Body of pancreas (tissue), 4 donors: ENCODE measurements at places on chromosomes 1 and 21.

DNA sequence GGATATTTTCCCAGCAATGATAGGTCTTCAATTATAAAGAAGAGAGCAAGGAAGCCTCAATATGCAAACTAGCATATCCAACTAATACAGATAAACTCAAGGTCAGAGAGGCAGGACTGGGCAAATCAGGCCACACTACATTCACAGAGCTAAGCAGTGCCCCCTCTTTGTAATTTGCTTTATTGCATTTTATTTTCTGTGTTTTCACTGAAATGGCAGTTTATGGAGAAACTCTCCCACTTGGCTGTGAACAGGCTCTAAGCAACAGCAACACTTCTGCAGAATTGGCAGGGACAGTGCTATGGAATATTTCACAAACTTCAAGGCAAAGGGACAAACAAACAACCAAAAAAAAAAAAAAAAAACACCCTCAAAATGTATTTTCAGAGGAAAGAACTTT is 93.4 kb upstream of the SOD1 start:
- no peak for DNase-seq

- DNase-seq = no peak
Measured at GRCh38 chr1:53835491-53835890, 2.6 kb downstream of the NDC1 start.

- no peak for DNase-seq
Measured at GRCh38 chr1:192573499-192573898, 2.1 kb upstream of the RGS1 start.

DNA sequence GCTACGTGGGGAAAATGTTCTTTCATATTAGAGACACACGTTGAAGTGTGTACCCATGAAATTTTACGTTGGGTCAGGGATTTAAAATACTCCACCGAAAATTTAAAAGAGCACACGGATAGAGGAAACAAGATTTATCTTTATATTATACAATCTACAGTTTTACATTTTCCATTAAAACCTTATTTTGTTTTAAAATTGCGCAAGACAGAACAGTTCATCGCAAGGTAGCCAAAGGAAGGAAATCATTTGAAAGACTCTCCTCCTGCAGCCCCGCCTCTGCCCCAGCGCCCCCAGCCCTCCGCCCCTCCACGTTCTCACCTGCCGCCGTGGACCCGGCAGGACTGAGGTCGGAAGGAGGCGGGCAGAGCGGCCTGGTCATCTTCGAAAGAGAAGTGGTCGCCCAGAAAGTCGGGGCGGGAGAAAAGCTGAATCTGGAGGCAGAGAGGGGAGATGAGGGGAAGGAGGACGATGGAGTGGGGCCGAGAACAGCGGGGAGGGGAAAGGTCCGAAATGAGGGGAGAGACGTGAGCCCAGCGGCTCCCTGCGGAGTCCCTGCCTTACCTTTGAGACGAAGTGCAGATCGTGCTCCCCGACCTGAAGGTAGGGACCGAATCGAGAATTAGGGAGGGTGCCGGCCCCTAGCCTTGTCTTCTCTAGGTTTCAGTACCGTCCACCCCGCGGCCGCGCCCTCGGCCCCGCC is 18.0 kb downstream of the CRYBG2 start:
- no peak for DNase-seq

DNA sequence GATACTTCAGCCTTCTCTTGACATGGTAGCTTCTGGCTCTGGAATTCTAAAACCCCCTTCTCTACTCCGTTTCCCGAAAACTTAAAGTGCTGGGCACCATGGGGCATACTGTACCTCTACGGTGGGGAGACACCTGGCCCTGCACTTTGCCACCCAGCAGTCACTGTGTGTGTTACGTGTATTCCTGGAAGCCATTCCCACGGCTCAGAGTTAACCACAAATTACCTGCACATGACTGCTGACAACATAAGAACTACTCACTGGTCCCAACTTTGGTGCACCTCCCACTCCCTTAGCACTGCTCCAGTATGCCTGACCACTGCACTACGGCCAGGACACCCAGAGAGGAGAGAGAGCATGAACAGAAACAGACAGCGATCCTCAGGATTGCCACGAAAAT is 29.4 kb upstream of the TMPRSS2 start:
- no peak for DNase-seq

DNA sequence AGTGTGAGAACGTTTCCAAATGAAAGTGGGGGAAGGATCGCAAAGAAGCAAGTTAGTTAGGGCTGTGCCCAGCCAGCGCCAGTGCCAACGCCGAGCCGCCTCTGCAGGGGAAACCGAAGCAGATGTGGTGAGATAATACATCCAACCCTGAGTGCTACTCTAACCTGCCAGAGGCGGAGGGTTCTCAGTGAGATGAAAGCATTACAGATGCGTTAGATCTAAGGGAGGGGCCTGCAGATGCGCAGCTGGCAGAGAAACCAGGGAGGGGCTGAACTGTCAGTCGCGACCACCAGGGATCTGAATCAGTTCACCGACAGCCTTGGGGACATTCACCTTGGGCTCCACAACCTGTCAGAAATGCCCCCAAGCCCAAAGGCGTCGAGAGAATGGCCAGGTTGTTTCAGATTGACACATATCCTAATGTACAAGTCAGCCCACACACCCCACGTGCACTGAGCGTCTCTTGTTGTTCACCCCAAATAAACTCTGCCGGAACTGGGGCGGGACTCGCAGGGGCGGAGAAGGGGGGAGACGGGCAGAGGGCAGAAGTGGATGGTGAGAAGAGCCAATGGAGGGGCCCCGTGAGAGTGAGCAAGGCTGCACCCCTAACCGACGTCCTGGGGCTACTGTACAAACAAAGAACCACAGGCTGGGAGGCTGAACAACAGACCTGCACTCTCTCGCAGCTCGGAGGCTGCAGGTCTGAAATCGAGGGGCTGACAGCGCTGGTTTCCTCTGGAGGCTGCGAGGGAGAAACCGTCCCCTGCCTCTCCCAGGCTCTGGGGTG is 8.7 kb upstream of the UMODL1 start:
- no peak for DNase-seq

- no peak for DNase-seq
Measured at GRCh38 chr1:81974883-81975555, 174.3 kb downstream of the ADGRL2 start.
